M059J (cell line): ENCODE measurements at places on chromosomes 12 and 14. TPM values are rescaled to one million over a fixed set of nuclear protein-coding genes. Genes with fewer than 3 reads are reported as not detected.

The SYT1 gene
- 5.7 and 8.7 TPM in 2 replicates for total RNA-seq

The ANO4 gene
- 0.07 and 0.69 TPM in 2 replicates for total RNA-seq

- DNase-seq = no peak
Measured at GRCh38 chr12:26469421-26470180, 274.2 kb downstream of the SSPN start.

The OR6C75 gene
- not detected in 2 replicates for total RNA-seq

The TRPV4 gene
- total RNA-seq = 0.44 and 0.81 TPM in 2 replicates

The ASIC1 gene
- total RNA-seq = 0.69 and 4.2 TPM in 2 replicates

GRCh38 chr14:101820283-101820798 lies 58.8 kb downstream of the PPP2R5C start:
- DNase-seq = no peak

The DERA gene
- total RNA-seq = 67.0 and 111 TPM in 2 replicates

The OTX2 gene
- total RNA-seq = not detected in 2 replicates

DNA sequence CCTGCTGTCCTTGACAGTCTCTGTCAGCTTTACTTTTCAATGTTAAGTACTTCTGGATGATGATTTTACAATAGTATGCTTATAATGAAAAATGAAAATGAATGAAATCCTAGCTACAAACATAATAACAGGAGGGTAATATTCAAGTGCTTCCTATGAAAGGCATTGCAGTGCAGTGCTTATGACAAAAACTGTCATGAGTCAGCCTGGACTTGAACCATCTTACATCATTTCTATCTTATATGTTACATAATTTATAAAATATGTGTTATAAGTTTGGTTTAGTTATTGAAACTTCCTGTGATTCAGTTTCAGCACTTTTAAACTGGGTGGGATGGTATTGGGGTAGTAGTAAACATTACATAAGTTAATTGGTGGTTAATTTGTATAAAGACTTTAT lies 451.7 kb downstream of the TMEM117 start:
- no peak for DNase-seq

DNA sequence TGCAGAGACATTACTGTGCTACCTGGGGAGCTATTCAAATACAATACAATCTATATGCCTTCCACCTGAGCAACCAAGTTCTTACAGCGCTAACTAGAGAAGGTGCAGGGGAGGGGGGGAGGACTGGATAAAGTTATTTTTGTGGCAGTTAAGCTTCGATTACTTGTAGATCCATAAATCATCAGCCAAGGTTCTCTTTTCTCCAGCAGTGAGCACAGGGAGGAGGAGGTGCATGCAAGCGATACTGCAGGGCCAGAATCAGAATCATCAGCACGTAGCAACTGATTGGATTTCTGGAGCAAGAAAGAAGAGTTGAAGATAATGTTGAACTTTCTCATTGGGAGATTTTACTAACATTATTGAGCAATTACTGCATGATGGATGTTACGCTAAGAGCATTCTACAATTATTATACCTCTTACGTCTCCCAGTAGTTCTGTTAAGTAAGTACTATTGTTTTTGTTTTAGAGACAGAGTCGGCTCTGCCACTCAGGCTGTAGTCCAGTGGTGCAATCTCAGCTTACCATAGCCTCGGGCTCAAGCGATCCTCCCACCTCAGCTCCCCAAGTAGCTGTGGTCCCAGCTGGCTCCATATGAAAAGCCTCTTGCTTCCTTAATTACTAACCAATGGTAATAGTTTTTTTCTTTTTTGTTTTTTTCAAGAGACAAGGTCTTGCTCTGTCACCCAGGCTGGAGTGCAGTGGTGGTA lies 74.6 kb upstream of the EEA1 start:
- DNase-seq = peak; percentile 63

The JDP2 gene
- total RNA-seq = 21.9 and 32.4 TPM in 2 replicates

- peak; percentile 20 for DNase-seq
Measured at GRCh38 chr12:117344716-117345115, 16.7 kb downstream of the NOS1 start.

The TRHDE gene
- 9.1 and 9.5 TPM in 2 replicates for total RNA-seq

- DNase-seq = no peak
Measured at GRCh38 chr12:91333966-91334365, 151.3 kb upstream of the DCN start.

The GDF3 gene
- total RNA-seq = not detected in 2 replicates

DNA sequence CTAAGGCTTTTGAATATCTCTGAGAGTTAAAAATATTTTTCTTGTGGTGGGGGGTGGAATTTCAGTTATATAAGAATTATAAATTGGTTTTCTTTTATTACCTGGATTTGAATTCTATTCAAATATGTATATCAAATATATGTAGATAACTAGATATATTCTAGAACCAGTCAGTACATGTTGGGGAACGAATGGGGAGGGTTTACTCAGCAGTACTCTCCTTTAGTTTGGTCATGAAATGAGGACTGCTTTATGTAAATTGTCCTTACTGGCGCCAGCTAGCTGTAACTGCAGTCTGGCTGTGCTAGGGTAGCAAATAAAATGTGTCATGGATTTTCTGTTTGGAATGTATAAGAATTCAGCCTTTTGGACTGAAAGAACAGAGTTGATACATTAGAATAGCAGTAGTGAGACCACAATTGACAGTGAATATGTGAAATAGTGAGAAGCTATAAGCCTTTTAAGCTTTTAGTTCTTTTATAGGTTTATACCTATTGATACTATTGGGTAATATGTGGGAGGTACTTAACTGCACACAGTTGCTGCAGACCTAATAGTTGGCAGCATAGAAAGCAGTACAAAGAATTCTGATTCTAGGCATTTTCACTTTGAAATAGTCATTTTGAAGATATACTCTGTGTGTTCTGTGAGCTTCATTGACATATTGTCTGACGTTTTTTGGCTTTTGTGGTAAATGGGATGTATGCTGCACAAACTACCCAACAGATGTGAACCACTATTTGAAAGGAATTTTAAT lies 29.0 kb downstream of the ATF7IP start:
- DNase-seq = peak; percentile 76

The RSRC2 gene
- 33.1 and 38.1 TPM in 2 replicates for total RNA-seq

The NEDD1 gene
- 45.2 and 46.7 TPM in 2 replicates for total RNA-seq
